Ecto neural progenitor cell (in vitro differentiated cells): ENCODE measurements at places on chromosomes 6 and 20.

DNA sequence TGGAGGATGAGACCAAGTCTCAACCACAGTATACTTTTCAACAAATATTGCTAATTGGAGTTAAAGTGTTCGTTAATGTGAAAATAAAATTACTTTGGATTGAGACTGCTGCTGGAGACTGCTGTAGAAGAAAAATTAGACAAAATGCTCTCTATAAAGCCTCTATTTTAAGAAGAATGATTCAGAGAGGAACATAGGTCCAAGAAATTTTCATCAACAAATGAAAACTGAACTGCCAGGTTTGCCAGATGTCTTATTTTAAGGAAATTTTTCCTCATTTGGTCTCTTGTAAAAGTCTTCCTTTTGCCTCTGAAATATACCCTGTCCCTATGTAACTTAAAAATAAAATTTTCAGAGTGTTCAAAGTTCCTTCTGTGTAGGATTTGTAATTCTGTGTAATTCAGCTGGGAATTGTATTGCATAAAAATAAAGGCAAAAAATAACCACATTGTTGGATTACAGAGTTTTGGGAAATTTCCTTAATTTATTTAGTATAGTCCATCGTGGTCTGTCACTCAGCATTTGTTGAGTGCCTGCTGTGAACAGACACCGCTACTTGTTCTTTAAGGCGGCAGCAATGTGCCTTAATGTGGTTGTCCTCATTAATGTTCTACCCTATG, 27.4 kb downstream of the ANKS1A start:
- DNase-seq, result no peak

DNA sequence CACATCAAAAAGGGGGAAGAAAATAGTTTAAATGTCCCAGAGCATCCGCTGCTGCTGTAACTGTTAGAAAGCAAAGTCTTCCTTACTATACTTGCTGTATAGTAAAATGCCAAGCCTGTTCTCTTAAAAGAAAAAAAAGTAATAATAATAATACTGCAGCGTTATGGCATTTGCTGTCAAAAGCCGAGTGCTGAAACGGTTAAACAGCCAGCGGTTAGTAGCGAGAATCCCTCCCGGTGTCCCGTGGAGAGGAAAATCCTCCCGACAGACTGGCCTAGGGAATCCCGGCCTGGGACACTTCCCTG, 19.5 kb upstream of the NFATC2 start:
- no peak for DNase-seq

GRCh38 chr6:106886081-106886843, 88.3 kb downstream of the CD24 start:
- DNase-seq, result no peak

GRCh38 chr6:165858586-165858985, 195.5 kb upstream of the PDE10A start:
- DNase-seq, result no peak

GRCh38 chr6:29925727-29926412, 16.5 kb upstream of the HLA-A start:
- DNase-seq, result no peak

DNA sequence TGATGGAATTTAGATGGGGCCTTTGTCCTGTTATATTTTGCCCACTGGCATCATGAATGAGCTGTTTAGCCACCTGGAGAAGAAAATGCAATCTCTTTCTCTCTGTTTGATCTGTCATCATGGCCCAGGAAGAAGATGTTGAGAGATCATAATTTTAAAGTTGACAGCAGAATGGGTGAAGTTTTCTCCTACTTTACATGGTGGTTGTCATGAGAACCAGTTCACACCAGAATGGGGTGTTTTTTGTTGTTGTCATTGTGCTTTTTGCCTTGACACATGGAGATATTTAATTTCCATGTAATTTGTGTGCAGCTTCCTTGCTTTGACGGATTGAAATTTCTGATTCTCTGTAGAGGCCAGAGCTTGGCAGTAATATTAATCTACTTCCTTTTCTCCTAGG, 122.5 kb downstream of the FARS2 start:
- no peak for DNase-seq

DNA sequence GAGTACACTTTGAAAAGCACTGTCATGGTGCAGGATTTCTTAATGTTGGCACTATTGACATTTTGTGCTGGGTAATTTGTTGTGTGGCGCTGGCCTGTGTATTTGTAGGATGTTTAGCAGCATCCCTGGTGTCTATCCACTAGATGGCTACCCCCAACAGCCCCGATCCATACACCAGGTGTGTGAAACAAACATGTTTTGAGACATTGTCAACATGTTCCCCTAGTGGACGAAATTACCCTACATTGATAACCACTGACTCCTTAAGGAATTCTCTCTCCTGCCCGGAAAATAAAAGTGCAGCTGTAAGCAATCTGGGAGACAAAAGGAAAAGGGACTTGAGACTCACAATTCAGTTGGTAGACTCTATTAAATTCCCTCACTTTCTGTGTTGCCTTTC, 52.6 kb upstream of the TMEM200A start:
- no peak for DNase-seq

- DNase-seq, result no peak
Observed at GRCh38 chr20:50580842-50581544, 70.8 kb downstream of the PTPN1 start.

DNA sequence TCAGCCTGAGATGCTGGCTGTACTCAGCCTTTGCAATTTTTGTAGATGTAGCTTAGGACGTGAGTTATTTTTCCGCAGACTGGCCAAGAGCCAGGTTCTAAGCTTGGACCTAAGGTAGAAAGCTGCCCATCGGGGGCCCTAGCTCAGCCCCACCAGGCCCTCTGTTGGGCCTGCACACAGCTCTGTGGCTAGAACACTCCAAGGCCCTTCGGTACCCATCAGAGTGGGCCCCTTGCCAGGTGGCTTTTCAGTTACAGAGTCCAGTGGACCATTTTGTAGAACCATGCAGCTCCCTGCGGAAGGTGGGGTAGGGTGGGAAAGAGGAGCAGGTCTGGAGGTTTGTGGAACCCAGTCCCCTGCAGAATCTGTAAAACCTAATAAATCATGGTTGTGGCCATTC, 22.6 kb downstream of the UCKL1 start:
- no peak for DNase-seq

DNA sequence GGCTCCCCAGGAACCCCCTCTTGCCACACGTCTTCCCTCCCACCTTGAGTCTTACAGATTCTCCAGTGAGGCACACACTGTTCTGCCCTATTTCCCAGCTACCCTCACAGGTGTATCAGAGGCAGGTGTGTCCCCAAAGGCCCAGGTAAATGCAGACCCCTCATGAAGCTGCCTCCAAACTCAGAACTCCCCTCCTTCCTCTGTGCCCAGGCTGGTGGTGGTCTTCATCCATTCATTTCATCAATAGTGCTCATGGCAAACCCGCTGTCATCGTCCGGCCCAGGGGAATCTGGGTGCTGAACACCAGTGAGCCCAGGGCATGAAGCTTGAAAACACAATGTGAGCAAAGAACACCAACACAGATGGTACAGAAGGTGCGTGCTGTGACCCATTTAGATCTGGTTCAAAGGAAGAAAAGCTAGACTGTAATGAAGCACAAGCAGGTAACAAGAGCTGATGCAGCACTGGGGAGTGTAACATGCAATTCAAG, 213.1 kb downstream of the SYNDIG1 start:
- no peak for DNase-seq

- DNase-seq, result no peak
Observed at GRCh38 chr6:57329933-57330332, 12.5 kb downstream of the PRIM2 start.

GRCh38 chr6:104718672-104719071, 141.0 kb downstream of the HACE1 start:
- DNase-seq, result no peak

- no peak for DNase-seq
Observed at GRCh38 chr6:169984181-169985120, 233.0 kb downstream of the ERMARD start.

DNA sequence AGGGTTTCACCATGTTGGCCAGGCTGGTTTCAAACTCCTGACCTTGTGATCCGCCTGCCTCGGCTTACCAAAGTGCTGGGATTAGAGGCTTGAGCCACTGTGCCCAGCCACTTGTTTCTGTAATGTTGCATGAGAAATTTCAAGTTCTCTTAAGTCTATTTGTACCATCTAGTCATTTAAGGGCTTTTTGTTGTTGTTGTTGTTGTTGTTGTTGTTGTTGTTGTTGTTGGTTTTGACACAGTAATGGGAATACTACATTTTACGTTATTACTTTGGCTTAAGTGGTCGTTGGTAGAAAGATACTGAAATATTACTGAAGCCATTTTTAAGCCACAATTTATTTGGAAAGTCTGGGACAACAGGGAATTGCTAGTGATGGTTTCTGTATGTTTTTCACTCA, 52.0 kb downstream of the CSE1L start:
- no peak for DNase-seq

GRCh38 chr6:139486476-139486799, 112.0 kb upstream of the CITED2 start:
- no peak for DNase-seq

- peak; percentile 86 for DNase-seq
Observed at GRCh38 chr6:17392978-17393891, at the start of gene CAP2. Gene CAP2, plus strand, starts transcription at chr6:17393595. Its CDS starts 27,961 bp downstream, at chr6:17421556.

DNA sequence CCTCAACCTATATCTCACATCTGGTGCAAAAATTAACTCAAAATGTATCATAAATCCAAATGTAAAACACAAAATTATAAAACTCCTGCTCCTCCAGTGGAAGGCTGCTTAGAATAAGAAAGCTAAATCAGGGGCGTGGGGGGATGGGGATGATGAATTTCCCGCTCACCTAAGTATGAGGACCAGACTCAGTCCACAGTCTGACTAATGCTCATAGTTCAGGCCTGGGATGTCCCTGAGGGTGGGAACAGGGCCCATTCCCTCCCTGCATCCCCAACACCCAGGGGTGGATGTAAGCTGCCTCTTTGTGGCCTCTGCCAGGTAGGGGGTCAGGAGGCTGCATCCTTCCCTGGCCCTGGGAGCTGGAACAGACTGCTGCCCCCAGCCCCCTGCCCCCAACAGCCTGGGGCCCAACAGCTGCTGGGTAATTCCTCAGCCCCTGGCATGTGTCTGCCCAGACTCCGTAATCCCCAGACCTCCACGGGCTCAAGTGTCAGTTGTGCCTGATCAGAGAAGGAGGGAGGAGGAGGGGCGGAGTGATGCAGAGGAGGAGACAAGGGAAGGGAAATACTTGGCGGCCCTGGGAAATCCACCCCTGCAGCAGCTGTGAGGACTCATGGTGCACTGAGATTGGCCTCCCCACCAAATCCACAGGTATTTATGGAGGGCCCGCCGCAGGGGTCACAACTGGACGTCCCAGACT, 224.5 kb downstream of the PREX1 start:
- DNase-seq, result peak; percentile 82

DNA sequence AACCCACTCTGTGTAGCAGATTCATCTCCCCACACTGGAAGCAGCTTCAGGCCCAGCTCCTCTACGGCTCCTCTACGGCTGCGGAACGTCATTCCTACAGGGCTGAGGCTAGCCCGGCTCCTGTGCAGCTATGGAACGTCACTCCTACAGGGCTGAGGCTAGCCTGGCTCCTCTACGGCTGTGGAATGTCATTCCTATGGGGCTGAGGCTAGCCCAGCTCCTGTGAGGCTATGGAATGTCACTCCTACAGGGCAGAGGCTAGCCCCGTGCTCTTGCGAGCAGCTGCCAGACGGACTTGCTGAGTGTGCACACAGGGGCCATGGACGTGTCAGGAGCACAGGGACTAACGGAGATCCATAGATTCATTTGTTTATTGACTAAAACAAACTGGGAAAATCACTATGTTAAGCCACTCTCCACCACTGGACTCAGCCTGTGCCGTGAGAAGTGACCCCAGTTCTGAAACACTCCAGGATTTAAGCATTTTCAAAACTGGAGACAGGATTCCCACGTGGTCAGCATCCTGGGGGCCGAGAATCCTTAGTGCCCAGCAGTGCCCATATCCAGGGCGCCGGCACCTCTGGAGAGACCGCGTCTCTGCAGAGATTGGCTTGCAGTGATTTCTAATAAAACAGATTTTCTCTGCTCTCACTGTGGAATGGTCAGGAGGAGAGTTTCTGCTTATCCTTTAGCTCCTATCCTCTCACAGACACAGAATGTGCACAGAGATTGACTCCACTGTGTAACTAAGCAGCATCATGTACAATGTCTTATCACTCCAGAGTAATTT, 5.0 kb downstream of the KCNQ2 start:
- no peak for DNase-seq

DNA sequence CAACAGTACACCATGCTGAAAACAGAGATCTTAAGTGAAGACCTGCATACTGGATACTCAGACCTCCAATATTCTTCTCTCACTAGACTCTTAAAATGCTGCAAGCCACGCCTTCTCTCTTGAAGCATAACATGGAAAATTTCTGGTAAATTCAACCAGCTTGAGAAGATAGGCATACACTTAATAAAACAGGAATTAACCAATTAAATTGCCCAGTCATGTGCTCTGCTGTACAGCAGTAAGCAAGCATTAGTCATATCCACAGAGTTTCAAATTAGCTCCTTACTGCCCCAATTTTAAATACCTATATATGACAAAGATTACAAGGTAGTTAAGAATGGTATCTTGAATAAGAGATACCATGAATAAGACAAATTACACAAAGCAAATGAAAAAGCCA, 53.8 kb downstream of the C6orf58 start:
- DNase-seq, result no peak
